CD4-positive, alpha-beta T cell treated with Interleukin-4 for 1 hour (primary cell): ENCODE measurements at places on chromosomes 11 and 22.

DNA sequence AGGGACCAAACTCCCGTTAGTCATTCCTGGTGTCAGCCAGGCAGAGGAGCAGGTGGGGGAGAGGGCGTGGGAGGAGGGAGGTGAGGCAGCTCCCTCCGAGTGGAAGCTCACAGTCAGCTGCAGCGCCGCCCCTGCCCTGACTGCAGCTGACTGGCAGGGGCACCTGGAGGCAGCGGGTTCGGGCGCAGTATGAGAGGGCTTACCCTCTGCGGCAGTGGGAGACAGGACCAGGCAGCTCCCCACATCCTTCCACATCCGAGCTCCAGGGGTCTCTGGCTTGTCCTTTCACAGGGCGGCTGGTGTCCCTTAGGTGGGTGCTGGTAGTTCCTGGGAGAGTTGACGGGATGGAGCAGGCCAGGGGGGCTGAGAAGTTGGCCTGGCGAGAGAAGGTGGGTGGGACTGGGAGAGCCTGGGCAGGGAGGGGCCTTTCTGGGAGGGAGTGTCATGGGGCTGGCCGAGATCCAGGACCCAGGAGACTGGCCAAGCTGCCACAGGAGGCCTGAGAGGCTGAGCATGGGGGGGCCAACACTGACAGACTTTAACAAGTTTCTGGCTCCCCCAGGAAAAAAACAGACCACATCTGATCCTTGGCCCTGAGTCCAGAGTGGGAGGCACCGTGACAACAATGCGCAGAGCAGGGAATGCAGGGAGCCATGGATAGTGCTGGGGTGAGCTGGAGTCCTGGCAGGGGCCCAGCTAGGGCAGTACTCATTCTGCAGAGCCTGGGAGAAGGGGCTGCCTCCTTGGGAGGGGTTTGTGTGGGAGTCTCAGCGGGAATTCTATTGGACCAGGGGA lies 4.9 kb downstream of the ADORA2A start:
- DNase-seq = no peak

DNA sequence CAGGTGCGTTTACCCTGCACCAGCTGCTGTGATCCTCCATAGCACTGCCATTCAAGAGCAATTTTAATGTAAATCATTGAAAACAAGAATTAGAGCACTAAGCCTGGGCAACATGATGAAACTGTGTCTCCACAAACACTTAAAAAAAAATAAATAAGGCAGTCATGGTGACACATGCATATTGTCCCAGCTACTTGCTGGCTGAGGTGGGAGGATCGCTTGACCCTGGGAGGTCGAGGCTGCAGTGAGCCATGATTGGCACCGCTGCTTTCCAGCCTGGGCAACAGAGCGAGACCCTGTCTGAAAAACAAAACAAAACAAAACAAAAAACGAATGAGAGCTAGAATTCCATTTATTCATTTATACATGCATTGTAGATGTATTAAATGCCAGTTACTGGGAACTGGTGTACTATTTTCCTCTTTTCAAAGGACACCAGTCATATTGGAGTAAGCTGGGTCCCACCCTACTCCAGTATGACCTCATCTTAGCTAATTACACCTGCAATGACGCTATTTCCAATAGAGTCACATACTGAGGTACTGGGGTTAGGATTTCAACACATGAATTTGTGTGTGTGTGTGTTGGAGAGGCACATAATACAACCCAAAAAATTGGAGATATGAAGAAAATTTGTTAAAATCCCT lies 101.9 kb downstream of the MICAL2 start:
- no peak for DNase-seq

DNA sequence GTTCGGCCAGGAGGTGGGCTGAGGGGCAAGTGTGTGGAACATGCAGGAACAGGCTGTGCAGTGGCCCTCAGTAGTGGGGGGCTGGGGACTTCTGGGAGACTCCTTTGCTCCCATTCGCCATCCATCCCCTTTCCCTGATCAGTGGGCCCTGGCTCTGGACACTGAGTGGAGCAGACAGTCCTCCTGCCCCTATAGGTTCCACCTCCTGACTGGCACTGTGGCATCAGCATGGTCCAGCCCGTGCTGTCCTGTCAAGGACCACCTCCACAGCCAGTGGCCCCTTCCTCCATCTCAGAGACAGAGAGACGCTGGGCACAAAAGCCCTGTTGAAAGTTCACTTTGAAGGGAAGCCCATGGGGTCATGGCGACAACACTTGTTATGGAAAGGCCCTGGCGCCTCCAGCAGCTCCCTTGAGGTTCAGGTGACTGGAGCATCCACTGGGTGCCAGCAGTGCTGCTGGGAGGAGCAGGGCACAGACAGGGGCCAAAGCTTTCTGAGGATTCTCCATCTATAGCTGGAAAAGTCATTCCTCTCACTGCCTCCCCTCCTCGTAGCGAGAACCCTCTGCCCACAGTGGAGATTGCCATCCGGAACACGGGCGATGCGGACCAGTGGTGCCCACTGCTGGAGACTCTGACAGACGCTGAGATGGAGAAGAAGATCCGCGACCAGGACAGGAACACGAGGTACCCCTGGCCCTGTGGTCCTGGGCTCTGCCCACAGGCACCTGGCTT lies 5.6 kb downstream of the DERL3 start:
- no peak for DNase-seq

DNA sequence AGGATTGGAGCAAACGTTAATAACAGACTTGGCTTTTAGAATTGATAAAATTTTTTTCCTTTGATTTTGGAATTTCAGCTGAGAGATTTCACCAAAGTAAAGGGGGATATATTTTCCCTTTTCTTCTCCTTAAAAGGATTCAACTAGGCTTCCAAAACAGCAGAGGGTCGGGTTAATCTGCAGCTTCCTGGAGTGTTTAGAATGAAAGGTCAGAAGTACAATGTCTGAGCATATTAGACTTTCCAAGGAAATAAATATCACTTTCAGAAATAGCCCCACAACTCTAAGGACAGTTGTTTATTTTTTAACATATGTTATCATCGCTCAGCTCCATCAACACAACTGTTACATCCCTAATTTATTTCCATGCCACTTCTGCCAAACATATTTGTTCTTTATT lies 1532.9 kb upstream of the RAG2 start:
- no peak for DNase-seq

GRCh38 chr11:109971184-109971523 lies 122.0 kb upstream of the ZC3H12C start:
- DNase-seq = no peak
